ENCODE measurements at places on chromosomes 7 and 10. TPM values are rescaled to one million over a fixed set of nuclear protein-coding genes. Genes with fewer than 3 reads are reported as not detected.

Gene STRIP2
- under 0.01 TPM for total RNA-seq

Gene PNLIPRP3
- 0.29 TPM for total RNA-seq

Gene OR2A5
- not detected for total RNA-seq

Gene SLC18A3
- total RNA-seq: not detected

DNA sequence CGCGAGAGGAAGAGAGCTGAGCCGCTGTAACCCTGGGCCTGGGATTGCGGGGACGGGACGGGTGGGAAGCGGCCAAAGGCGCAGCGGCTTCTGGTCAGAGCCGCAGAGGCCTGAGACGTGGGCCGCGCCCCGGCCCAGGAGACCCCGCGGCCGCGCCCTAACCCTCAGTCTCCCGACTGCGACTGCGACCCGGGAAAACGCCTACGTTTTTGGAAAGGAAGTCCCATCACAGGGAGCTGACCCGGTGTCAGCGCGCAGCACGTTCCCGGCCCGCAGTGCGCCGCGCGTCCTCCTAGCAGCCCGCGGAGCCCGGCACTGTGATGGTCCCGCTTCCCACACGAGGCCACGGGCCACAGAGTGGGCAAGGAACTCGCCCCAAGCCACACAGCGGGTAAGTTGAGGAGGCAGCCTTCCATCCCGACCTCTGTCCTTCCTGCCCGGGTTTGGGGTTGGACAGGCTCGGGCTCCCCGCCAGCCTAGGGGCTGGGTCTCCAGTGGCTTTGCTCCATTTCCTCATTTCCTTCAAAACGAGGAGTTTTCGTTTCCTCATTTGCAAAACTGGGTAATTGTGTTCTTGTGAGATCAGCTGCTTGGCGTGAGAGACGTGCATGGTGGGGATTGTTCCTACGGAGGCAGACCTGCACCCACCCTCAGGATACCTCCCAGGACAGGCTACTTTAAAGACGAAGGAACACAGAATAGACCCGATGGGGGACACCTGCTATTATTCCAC lies 1.2 kb downstream of the GPNMB start:
- H3K36me3 ChIP-seq: no peaks in the 10 kb centered on the region
- H3K4me3 ChIP-seq: peak overlapping the region; percentile 70
- no peaks in the 10 kb centered on the region for H3K27me3 ChIP-seq
- DNase-seq: no peak

DNA sequence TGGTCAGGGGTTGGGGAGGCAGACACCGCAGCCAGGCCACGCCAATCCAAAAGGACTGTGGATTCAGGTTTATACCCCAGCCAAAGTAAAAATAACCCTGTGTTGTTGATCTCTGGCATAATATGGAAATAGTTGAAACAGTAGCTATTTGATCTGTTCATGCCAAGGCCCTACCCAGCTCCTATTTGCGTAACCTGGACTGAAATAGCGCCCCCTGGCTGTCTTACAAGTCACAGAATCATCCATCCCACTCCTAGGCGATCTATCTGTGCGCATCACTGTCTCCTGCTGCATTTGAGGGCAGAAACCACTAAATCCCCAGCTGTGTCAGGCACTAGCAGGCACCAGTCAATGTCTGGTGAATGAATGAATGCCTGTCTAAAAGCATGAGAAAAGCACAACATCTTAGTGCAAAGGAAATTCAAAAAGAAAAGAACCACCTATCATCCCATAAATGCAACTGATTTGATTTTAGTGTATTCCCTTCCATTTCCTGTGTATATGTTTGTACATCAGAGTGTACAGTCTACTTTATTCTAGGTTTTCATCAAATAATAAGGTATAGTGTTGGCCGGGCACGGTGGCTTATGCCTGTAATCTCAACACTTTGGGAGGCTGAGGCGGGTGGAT lies 160.0 kb downstream of the SLIT1 start:
- no peak for DNase-seq
- no peaks in the 10 kb centered on the region for H3K4me1 ChIP-seq
- no peak overlapping the region for H3K27ac ChIP-seq
- no peak overlapping the region for H3K4me3 ChIP-seq

- H3K36me3 ChIP-seq: no peaks in the 10 kb centered on the region
- H3K4me3 ChIP-seq: no peak overlapping the region
- no peaks in the 10 kb centered on the region for H3K4me1 ChIP-seq
- H3K27ac ChIP-seq: no peak overlapping the region
These were observed 20.4 kb downstream of the SSMEM1 start for GRCh38 chr7:130227883-130228575.

GRCh38 chr7:155810770-155811559 lies 1.3 kb downstream of the SHH start:
- peaks cover 19% of the 10 kb centered on the region for H3K4me1 ChIP-seq
- no peak overlapping the region for H3K4me3 ChIP-seq
- H3K27ac ChIP-seq: no peak overlapping the region
- DNase-seq: no peak

DNA sequence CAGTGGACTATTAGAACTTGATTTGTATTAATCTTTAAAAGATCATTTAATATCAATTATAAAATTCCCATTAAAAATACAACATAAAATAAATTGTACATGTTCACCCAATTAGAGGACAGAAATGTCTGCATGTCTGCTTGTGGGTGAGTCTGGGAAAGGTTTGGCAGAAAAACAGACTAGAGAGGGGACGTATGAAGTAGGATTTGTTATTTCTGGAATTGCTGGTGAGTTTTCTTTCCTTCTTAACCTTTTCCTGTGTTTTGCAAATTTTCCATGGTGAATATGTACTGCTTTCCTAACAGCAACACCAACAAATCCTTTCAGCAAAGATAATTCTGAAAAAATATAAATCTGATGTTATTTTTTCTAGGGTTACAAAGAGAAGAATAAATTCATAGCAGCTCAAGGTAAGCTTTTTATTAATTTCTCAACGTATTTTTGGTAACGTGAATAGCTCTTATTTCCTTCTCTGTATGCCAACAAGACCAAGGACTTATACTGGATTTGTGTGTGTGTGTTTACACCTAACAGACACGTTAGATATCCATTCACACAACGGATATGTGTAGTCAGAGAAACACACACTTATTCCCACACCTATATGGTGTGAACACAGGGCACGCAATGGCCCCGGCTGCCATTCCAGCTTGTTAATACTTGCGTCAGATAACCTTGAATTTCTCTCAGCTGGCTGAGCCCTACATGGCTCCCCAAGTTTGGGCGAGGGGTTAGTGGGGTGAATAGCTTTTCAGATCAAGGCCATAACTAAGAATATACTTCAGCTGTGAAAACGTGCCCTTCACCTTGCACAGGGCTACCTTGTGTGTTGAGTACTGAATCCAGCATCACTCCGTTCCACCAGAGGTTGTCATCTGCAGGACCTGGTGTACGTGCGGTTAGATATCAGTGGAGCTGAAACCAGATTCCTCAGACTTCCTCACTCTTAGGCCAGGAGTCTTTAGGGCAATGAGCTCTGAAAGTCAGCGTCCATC lies 64.6 kb downstream of the MKI67 start:
- H3K36me3 ChIP-seq: no peaks in the 10 kb centered on the region
- DNase-seq: no peak
- no peaks in the 10 kb centered on the region for H3K27me3 ChIP-seq

- peak overlapping the region; percentile 67 for H3K4me3 ChIP-seq
- peak overlapping the region; percentile 95 for H3K27ac ChIP-seq
- no peaks in the 10 kb centered on the region for H3K27me3 ChIP-seq
- H3K36me3 ChIP-seq: no peaks in the 10 kb centered on the region
These were observed 846 bp downstream of the DNAJC1 start for GRCh38 chr10:22002591-22003176.

DNA sequence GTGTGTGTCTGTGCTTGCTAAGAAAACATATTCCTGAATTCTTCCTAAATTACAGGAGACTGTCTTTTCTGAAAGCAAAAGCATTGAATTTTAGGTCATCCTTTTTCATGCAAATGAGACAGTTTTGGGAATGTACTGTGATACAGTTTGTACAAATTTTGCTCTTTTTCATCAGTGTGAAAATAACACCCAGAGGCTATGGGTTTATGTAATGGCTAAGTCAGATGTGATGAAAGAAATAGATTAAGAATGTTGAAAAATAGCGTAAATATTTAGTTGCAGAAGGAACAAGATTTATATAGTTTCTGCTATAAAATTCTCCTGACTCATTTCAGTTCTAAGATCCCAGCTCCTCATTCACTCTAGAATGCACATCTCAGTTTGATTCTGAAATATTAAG lies 24.6 kb downstream of the POM121L12 start:
- no peak for DNase-seq
- H3K27ac ChIP-seq: no peak overlapping the region
- no peaks in the 10 kb centered on the region for H3K4me1 ChIP-seq
- H3K36me3 ChIP-seq: no peaks in the 10 kb centered on the region
- no peak overlapping the region for H3K4me3 ChIP-seq
- H3K27me3 ChIP-seq: no peaks in the 10 kb centered on the region

GRCh38 chr10:12907656-12908055 lies 93.9 kb downstream of the CCDC3 start:
- DNase-seq: no peak
- peak overlapping the region; percentile 48 for H3K27ac ChIP-seq
- H3K4me1 ChIP-seq: no peaks in the 10 kb centered on the region
- H3K4me3 ChIP-seq: peak overlapping the region; percentile 22
- H3K27me3 ChIP-seq: no peaks in the 10 kb centered on the region

DNA sequence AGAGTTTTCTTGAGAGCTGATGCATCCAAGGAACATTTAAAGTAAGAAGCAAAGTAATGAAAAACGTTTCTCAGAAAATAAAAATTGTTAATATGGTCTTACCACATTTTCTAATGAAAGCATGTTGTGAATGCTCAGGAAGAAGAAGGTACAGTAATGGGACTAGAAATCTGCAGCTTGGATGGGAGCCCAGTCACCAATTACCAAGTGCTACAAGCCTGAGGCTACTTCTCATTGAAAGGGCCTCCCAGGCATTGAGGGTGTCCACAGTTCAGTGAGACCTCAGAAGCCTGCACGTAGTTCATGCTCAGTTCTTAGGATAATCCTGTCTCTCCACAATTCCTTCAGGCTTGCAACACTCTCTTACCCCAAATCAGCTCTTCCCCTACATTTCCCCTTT lies 17.6 kb downstream of the PTN start:
- H3K36me3 ChIP-seq: no peaks in the 10 kb centered on the region
- no peak overlapping the region for H3K4me3 ChIP-seq
- H3K27me3 ChIP-seq: no peaks in the 10 kb centered on the region
- no peak overlapping the region for H3K27ac ChIP-seq
- no peak for DNase-seq

GRCh38 chr10:118300320-118300719 lies 41.8 kb downstream of the FAM204A start:
- H3K4me3 ChIP-seq: no peak overlapping the region
- DNase-seq: no peak
- no peak overlapping the region for H3K27ac ChIP-seq
- no peaks in the 10 kb centered on the region for H3K4me1 ChIP-seq
- H3K36me3 ChIP-seq: no peaks in the 10 kb centered on the region

DNA sequence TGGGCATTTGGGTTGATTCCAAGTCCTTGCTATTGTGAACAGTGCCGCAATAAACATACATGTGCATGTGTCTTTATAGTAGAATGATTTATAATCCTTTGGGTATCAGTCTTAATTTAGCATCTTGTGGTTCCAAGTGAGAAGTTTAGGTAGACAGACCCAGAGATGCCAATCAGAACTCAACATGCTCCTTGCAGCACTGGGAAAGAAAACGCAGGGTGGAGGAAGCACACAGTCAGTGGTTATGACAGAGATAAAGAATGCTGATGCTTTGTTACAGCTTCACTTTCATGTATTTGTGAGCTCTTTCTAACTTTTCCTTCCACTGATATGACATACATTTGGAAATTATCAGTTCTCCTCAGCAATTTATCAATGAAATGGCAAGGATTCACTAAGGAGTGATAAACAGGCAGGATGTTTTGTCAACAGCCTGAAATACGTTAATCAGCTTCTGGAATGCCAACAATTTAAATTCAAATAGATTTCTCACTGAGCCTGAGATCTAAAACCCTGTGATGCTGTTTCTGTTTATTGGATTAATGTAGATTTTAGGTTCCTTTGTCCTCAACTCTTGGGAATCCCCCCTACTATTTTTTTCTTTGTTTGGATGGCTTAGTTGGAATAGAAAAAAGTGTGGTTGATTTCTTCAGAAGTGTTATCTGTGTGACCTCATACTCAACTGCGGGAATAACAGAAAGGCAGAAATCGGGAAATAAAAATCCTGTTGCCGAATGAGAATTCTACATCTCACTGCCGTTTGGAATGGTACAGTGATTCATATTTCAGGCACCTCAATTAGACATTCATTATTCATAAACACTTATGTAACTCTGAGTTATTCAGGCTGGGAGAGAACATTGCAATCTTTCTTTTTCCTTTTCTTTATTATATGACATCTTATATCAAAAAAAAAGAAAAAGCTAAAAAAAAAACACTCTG lies 675.0 kb downstream of the CNTNAP2 start:
- H3K4me3 ChIP-seq: no peak overlapping the region
- H3K27me3 ChIP-seq: no peaks in the 10 kb centered on the region
- H3K4me1 ChIP-seq: no peaks in the 10 kb centered on the region
- DNase-seq: no peak
- no peaks in the 10 kb centered on the region for H3K36me3 ChIP-seq

- no peaks in the 10 kb centered on the region for H3K4me1 ChIP-seq
- no peaks in the 10 kb centered on the region for H3K27me3 ChIP-seq
- H3K4me3 ChIP-seq: no peak overlapping the region
- H3K36me3 ChIP-seq: no peaks in the 10 kb centered on the region
- DNase-seq: no peak
These were observed 89.0 kb upstream of the SVIL start for GRCh38 chr10:29723726-29724125.

DNA sequence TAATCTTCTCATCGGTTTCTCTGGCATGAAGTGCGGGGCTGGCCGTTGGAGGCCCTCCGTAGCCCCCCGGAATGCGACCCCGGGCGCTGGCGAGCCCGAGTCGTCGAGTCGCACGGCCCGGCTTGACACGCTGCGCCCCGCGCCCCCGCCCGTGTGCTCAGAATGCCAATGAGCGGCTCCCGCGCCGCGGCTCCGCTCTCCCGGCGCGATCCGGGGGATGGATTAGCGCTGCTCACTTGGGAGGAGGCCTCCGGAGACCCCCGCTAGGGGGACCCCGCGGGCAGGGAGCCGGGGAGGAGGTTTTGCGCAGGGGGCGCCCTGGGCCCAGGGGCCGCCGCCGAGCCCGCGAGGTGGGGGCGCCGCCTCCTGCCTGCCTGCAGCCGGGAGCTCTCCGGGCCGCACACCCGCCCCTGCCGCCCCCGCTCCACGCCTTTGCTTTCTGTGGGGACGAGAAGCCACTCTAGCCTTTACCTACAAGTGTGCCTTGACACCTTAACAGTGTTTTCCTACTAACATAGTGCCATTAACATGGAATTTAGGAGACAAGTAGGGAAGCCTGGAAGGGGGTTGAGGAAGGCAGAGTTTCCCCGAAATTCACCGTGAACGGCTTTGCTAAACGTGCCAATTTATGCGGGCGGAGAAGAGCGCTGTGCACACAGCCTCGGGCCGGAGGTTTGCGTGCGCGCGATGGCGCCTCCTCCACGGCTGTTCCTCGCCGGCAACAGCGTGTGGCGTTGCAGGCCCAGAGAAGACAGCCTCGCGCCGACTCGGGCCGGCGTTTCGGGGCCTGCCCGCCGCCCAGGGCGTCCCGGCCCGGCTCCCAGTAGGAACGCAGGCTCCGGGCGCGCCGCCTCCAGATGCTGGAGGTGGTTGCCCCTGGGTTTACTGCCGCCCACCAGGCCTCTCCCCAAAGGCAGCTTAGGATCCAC lies 7.1 kb downstream of the SHH start:
- H3K27me3 ChIP-seq: peaks cover 93% of the 10 kb centered on the region
- no peaks in the 10 kb centered on the region for H3K36me3 ChIP-seq
- no peak for DNase-seq
- peak overlapping the region; percentile 42 for H3K4me3 ChIP-seq

GRCh38 chr7:80357530-80357929 lies 154.3 kb downstream of the GNAT3 start:
- no peak overlapping the region for H3K27ac ChIP-seq
- H3K27me3 ChIP-seq: no peaks in the 10 kb centered on the region
- H3K4me3 ChIP-seq: no peak overlapping the region
- no peaks in the 10 kb centered on the region for H3K36me3 ChIP-seq
- DNase-seq: no peak

Data from breast epithelium (tissue), 4 donors.